ENCODE measurements at places on chromosomes 1 and 21. TPM values are rescaled to one million over a fixed set of nuclear protein-coding genes. Genes with fewer than 3 reads are reported as not detected.

- no peaks in the 10 kb centered on the region for H3K4me1 ChIP-seq
- H3K27ac ChIP-seq, result no peak overlapping the region
- no peaks in the 10 kb centered on the region for H3K36me3 ChIP-seq
- H3K4me3 ChIP-seq, result no peak overlapping the region
- no peaks in the 10 kb centered on the region for H3K27me3 ChIP-seq
Measured at GRCh38 chr1:119475866-119476439, 31.1 kb upstream of the HSD3B1 start.

GRCh38 chr1:22111115-22111514 is 31.8 kb downstream of the WNT4 start:
- no peak overlapping the region for H3K4me3 ChIP-seq
- H3K27ac ChIP-seq, result no peak overlapping the region

- no peaks in the 10 kb centered on the region for H3K36me3 ChIP-seq
- H3K4me1 ChIP-seq, result no peaks in the 10 kb centered on the region
- no peak overlapping the region for H3K4me3 ChIP-seq
- no peaks in the 10 kb centered on the region for H3K27me3 ChIP-seq
Measured at GRCh38 chr1:151832318-151832980, 847 bp upstream of the RORC start.

DNA sequence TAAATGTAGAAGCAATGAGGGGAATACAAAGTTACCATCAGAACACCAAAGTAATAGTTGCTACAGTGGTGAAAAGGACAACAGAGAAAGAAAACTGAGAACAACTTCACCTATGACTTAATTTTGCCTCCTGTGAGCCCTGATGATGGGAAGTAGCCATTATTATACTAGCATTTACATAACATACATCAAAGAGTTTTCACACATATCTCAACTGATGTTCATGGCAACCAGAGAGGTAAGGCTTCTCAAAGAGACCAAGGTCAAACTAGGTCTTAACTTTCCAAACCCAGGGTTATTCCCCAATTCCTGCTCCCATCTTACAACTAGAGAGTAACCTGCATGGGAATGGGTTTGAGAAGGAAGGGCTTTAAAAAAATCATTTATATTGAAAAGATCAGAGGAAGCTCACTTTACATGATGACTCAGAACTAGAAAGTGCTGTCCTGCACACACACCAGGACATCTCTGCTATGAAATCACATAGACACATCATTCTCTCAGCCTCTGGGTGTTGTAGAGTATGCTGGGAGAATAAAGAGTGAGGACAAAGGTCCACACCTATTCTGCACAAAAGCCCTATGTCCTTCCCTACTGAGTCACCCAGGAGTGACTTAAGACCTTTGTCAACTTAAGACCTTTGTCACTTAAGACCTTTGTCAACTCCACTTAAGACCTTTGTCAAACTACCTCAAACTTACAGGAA is 179.7 kb downstream of the TNFSF18 start:
- H3K27me3 ChIP-seq, result no peaks in the 10 kb centered on the region
- no peak overlapping the region for H3K27ac ChIP-seq
- H3K4me3 ChIP-seq, result no peak overlapping the region
- H3K36me3 ChIP-seq, result no peaks in the 10 kb centered on the region

DNA sequence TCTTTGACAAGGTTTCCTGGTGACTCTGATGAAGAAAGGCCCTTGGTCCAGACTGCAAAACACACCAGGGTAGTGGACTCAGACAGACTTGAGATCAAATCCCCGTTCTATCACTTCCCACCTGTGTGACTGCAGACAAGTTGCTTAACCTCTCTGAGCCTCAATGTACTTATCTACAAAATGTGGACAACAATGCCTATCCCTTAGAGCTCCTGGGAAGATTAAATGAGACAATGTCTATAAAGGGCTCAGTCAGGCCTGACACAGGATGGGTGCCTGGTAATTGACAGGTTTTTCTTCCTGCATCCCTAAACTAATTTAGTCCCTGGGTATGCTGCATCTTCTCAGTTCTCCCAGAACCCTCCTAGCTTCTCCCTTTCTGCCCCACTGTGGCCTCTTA is 37.9 kb upstream of the ZBTB40 start:
- no peak for DNase-seq
- H3K4me3 ChIP-seq, result no peak overlapping the region
- no peaks in the 10 kb centered on the region for H3K4me1 ChIP-seq
- no peaks in the 10 kb centered on the region for H3K36me3 ChIP-seq

DNA sequence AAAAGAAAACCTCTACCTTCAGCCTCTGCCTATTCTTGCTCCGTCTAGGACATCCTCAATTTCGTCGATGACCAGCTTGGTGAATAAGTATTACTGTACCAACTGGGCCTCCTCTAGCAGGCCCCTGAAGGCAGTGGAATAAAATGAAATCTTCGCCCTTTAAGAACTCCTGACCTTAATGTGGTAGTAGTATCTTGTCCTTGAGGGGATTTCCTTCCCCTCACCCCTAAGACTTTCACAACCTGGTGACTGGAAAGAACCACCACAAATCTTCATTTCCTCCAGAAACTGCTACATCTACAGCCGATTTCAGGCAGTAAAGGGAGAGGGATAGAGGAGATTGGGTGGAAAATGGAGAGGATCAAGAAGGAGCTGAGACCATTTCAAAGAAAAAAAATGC is 1.6 kb upstream of the HAX1 start:
- peaks cover 21% of the 10 kb centered on the region for H3K4me1 ChIP-seq
- H3K36me3 ChIP-seq, result peaks cover 19% of the 10 kb centered on the region
- H3K4me3 ChIP-seq, result no peak overlapping the region
- no peak for DNase-seq
- no peak overlapping the region for H3K27ac ChIP-seq
- H3K27me3 ChIP-seq, result no peaks in the 10 kb centered on the region

GRCh38 chr1:28518000-28518744 is 12.3 kb downstream of the RCC1 start:
- peak overlapping the region; percentile 78 for H3K4me3 ChIP-seq
- peak overlapping the region; percentile 68 for H3K27ac ChIP-seq
- no peaks in the 10 kb centered on the region for H3K27me3 ChIP-seq
- peaks cover 8% of the 10 kb centered on the region for H3K36me3 ChIP-seq
- H3K4me1 ChIP-seq, result peaks cover 48% of the 10 kb centered on the region

- H3K4me3 ChIP-seq, result 0 out of 2 replicates have a peak overlapping the region, but pooled peaks have one; percentile 17
- no peaks in the 10 kb centered on the region for H3K27me3 ChIP-seq
- H3K4me1 ChIP-seq, result peaks cover 24% of the 10 kb centered on the region
Measured at GRCh38 chr1:4066860-4067599, 167.0 kb upstream of the C1orf174 start.

DNA sequence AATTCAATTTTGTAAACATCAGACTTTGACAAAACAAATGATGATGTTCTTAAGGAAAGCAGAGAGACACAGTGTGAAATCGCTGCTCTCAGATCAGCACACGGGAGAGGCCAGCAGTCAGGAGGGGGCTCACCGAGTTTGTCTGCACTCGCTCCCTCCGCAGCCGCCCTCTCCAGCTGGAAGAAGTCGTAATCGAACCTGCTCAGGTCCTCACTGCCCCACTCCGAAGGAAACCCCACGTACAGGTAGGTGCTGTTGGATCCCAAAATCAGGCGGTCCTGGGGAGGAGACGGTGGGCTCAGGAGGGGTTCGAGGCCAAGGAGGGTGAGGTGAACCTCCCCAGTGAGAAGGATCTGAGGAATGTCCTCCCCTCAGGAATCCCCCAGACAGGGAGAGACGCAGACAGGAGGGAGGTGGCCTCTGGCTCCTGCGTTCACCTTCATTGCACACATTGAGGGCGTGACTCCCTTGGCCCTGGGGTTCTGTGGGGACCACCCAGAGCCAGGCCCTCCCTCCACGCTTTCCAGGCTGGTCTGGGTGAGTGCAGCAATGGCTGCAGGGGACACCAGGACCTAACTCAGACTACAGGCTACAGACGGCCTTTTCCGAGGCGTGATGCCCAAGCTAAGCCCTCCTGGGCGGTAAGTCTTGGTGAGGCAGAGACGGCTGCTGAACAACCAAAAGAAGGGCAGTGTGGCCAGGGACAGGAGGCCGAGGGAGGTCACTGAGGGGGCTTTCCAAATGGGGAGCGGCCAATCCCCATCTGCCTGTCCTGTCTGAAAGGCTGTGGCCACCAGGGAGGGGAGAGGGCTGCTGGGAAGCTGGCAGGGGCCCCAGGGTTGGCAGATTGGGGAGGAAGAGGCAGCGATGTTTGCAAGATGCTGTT is 65.5 kb downstream of the SCCPDH start:
- no peaks in the 10 kb centered on the region for H3K4me1 ChIP-seq
- no peaks in the 10 kb centered on the region for H3K36me3 ChIP-seq
- H3K27me3 ChIP-seq, result no peaks in the 10 kb centered on the region
- no peak for DNase-seq

DNA sequence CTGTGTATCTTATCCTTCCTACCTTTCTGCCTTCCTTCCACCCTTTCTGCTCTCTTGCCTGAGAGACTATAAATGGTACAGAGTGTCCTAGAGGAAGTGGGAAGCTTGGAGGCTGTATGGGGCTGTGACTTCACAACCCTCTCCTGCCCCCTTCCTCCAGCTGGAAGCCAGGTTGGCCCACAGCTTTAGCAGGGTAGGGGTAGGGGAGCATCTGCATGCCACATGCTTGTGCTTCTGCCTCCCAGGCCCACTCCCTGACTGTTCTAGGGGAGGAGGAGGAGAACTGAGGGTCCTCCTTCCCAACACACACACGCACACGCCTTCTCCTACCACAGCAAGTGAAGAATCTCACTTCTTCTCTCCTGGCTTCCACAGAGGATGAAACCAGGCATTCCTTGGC is 3.9 kb upstream of the SLC27A3 start:
- no peak for DNase-seq
- H3K27me3 ChIP-seq, result no peaks in the 10 kb centered on the region
- H3K27ac ChIP-seq, result no peak overlapping the region
- H3K4me3 ChIP-seq, result no peak overlapping the region

DNA sequence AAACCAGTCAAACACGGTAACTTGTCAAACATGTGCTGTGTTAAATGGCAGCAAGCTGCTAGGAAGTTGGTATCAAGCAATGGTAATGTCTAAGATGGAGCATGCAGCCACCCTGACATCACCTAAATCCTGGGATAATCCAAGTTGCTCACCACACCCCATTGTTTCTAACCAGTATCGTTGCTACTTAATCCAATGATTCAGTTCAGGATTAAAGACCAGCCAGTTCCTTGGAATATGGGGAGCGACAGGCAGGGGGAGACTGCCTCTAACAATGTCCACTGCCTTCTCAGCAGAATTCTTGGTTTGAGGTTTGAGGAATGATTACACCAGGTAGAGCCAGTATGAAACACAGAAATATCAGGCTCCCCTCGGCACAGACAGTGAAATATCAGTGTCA is 122.1 kb upstream of the IFFO2 start:
- H3K4me3 ChIP-seq, result no peak overlapping the region
- no peaks in the 10 kb centered on the region for H3K4me1 ChIP-seq
- no peaks in the 10 kb centered on the region for H3K27me3 ChIP-seq

- no peaks in the 10 kb centered on the region for H3K36me3 ChIP-seq
- no peaks in the 10 kb centered on the region for H3K4me1 ChIP-seq
- H3K27ac ChIP-seq, result no peak overlapping the region
- peaks cover 4% of the 10 kb centered on the region for H3K27me3 ChIP-seq
- no peak overlapping the region for H3K4me3 ChIP-seq
- no peak for DNase-seq
Measured at GRCh38 chr1:166129006-166129405, 37.8 kb downstream of the FAM78B start.

DNA sequence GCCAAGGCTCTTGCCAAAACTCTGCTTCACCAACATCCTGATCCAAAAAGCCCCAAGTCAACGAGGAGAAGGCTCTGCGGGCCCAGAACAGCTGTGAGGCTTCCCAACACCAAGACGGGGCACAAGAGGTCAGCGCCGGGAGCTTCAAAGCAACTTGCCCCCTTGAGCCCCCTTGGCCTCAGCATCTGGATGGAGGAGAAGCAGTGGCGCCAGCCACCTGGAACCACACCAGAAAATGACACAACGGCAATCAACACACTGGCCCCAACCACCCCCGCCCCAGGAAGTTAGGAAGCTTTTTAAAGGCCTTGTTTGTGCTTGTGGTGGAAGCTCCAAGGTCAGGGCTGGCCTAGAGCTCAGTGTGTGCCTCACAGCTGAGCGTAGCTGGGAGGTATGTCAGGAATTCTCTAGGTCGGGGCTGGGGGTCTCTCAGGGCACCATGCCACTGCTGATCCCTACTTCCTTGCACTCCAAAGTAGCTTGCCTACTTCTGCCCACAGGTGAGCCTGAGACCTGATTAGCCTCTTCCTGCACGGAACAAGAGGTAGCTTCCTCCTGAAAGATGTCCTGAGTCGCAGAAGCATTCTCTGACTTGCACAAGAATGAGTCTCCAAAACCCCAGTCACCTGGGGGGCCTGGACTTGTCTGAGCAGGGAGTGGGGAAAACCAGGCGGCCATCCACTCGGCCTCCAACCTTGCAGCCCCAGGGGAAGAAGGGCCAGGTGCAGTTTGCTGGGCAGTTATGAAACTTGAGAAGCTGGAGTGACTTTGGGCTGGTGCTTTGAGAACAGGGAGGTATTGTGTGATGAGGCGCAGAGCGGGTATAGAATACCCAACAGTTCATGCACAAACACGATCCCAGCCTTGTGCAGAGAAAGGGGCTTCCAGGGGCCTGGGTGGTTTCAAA is 9.7 kb upstream of the SRP9 start:
- H3K36me3 ChIP-seq, result no peaks in the 10 kb centered on the region
- no peak overlapping the region for H3K4me3 ChIP-seq
- no peak overlapping the region for H3K27ac ChIP-seq

DNA sequence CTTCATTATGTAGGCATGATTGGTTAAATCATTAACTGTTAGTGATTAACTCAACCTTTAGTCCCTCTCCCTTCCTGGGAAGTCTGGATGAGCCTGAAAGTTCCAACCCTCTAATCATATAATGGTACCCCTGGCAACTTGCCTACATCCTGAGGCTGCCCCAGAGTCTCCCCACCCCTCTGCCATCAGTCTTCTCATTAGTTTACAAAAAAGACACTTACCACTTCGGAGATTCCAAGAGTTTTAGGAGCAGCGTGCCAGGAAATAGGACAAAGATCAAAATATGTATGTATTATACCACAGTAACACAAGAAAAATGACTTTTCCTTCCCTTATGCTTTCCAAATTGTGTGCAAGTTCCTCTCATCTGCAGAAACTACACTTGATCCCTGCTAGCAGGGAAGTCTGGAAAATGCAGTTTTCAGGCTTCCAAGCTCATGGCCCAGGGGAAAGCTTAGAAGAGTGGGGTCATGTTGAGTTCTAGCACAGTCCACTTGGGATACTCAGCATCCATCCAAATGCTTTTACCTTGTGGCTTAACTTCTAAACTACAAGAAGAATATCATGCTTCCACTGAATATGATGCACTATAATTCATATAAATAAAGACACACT is 64.6 kb upstream of the PPIH start:
- DNase-seq, result no peak
- H3K27me3 ChIP-seq, result no peaks in the 10 kb centered on the region
- H3K4me1 ChIP-seq, result no peaks in the 10 kb centered on the region
- no peak overlapping the region for H3K27ac ChIP-seq

DNA sequence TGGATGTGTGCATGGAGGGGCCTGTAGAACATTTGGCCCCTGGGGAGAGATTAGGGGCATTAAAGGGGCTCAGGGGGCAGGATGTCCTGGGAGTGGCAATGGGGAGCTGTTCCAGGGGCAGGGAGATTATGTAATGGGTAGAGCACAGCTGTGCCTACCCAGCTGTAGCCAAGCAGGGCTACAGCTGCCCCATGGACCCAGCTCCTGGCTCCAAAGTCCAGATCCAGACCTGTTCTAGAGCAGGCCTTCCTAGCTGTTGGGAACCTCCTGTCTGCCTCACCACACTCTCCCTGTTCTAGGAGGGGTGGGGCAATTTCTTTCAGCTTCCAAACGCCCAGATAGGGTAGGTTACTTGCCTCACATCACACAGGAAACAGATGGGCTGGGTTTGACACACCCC is 5.6 kb downstream of the RPS6KA1 start:
- H3K4me1 ChIP-seq, result peaks cover 47% of the 10 kb centered on the region
- H3K4me3 ChIP-seq, result no peak overlapping the region
- no peak overlapping the region for H3K27ac ChIP-seq
- no peak for DNase-seq
- no peaks in the 10 kb centered on the region for H3K36me3 ChIP-seq
- no peaks in the 10 kb centered on the region for H3K27me3 ChIP-seq

KRTAP19-3 gene
- not detected for total RNA-seq

HMCN1 gene
- total RNA-seq, result 0.18 TPM

LCE3D gene
- not detected for total RNA-seq

FAM163A gene
- total RNA-seq, result not detected

Measured in Karpas-422 (cell line).